ENCODE measurements at places on chromosomes 12 and 14. TPM values are rescaled to one million over a fixed set of nuclear protein-coding genes. Genes with fewer than 3 reads are reported as not detected.

- no peak for DNase-seq
Measured at GRCh38 chr12:84660139-84660538, 252.5 kb downstream of the SLC6A15 start.

DNA sequence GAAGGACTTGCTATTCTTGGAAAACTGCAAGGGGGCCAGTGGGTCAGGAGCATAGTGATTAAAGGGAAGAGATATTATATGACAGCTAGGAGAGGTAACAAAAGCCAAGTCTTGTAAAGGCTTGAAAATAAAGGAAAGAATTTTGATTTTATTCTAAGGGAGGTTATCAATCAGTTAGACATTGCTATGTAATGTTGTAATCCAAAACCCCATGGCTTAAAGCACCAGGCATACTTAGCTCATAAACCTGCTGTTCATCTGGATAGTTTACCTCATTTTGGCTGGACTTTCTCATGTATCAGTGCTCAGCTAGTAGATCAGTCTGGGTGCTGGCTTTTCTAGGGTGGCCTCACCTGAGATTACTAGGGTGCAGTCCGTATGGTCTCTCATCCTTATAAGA, 680.9 kb upstream of the LMO3 start:
- DNase-seq, result no peak

The GALNT8 gene
- under 0.01 TPM for total RNA-seq

DNA sequence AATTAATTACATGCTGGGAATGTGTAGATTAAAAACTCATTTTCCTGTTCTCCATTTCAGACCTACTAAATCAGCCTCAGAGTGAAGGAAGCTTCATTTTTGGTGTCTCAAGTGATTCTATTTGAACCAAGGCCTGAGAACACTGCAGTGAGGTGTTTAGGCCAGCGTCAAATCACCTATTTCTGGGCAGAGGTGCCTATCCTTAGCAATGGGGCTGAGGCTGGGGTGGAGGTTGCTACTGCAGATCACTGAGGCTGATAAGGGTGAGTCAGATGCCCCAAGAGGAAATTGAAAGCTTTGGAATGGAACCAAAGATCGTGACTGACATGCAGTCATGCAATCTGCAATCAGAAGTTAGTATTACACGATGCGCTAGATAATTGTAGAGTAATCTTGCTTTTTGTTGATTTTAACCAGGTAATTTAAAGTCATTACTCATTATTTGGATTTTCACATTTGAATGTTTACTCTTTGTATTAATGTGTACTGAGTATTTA, 4.4 kb downstream of the TXNRD1 start:
- peak; percentile 79 for DNase-seq

DNA sequence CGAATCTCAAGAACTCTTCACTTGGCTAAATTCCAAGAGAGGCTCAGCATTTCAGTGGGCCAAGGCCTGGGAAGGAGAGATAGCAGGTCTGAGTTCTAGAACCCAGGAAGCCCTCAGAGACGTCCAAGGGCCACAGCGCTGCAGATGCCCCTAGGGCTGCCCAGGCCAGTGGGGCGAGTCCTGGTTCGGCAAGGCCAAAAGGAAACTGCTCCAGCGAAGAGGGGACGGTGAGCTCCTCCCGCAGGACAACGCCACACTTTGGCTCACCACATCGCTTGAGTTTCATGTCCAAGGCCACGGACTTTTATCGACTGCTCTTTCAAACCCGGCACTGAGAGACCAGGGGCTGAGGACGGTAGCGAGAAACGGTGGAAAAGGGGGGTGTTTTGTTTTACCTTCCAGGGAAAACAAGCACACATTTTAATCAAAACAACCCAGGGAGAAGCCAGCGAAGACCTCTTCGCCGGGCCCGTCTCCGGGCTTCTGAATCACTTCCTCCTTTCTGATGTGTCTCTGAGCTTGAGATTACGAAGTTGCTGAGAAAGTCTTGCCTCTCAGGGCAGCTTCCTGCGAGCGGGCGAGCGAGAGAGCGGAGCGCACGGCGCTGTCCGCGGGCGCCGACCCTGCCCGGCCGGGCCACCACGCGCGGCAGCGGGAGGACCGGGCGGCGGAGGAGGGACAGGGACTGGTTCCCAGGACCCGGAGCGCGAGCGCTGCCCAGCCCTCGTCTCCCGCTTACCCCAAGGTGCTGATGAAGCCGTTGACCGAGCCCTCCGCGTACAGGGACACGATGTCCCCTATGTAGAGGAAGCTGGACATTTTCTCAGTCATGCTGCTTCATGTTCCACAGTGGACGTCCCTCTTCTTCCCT, 808 bp downstream of the ITPR2 start:
- peak; percentile 72 for DNase-seq

DNA sequence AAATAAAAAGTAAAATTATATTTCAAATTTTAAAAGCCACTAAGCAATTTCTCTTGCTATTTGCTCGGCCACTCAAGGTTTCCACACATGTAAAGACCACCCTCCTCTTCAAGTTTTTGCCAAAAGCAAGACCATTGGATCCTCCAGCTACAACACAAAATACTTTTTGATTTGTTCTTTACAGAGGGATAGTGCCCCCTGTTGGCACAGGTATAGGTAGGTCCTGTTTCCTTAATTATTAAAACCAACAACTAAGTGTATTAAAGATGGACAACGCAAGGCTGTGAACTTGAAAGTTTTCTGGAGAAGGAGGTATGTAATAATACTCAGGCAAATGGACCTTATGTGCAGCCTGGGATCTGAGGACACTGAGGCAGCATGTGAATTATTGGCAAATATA, 23.8 kb downstream of the ATP6V1D start:
- DNase-seq, result peak; percentile 38

The IL23A gene
- not detected for total RNA-seq

GRCh38 chr14:89067293-89067972, 243.0 kb downstream of the TTC8 start:
- DNase-seq, result no peak

DNA sequence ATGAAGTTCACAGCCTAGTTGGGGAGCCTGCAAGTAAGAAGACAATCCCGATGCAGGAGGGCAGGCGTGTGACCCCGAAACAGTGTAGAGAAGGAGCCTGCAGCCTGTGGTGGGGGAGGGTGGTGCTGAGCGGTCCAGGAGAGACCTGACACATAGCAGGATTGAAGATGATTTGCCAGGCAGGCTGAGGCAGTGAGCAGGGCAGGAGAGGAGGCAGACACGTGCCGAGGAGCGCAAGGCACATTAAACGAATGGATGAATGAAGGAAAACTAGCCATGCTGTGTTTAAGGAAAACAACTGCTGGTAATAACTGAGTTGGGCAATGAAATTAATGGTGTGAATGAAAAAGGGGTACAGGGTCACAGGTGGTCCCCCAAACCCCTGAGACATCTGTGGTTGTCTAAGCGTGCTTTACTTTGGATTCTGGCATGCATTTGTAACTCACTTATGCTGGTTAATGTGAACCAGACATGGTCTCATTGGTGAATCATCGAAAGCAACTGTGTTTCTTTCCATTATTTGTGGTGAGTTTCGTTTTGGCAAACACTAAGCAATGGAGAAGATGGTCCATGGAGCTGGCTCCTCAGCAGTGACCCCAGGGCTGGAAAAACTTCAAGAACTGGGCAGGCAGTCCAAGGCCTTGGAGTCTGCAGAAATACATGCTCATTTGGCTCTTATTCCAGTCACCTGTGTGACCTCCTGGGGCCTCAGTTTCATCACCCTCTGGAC, 96.9 kb upstream of the EVL start:
- peak; percentile 96 for DNase-seq

- no peak for DNase-seq
Measured at GRCh38 chr12:67986632-67987031, 2.6 kb upstream of the IFNG-AS1 start.

The IL22 gene
- not detected for total RNA-seq

The INSM2 gene
- not detected for total RNA-seq

- peak; percentile 31 for DNase-seq
Measured at GRCh38 chr12:58105225-58106119, 164.1 kb downstream of the ATP23 start.

The SPIC gene
- not detected for total RNA-seq

GRCh38 chr12:62542814-62543213, 76.2 kb downstream of the MON2 start:
- DNase-seq, result no peak

The SLC6A13 gene
- total RNA-seq, result not detected

- DNase-seq, result no peak
Measured at GRCh38 chr12:66502911-66503310, 176.0 kb downstream of the GRIP1 start.

DNA sequence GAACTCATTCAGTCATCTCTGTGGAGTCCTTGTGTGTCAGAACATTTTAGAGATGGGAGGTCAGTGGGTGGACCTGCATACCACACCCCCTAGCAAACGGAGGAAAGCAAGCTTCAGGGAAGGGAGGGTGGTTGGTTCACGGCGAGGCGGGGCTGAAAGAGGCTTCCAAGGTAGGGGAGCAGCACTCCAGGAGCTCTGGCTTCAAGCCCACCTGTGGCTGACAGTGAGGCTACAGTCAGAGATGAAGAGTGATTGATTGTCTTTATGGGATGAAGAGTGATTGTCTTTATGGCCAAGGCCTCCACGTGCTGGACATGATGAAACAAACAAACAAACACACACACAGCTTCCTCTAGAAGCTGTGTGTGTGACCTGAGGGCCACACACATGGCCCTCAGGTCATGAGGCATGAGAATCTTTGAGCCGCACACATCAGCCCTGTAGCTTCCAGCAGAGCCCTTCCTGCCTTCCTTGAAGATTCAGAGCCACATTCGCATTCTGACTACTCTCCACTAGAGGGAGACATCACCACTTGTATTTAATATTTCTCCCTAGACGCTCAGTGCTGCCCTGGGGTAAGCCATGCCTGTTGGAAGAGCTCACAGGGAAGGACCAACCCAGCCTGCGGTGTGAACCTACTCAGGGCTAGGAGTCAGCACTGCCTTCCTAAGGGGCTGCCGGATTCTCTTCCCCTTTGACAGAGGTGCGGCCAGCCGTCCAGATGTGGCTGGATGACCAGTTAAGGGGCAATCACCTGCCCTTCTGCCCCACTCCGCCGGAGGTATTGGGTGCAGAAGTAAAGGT, 54.4 kb upstream of the KCNA1 start:
- DNase-seq, result peak; percentile 78

GRCh38 chr12:68675101-68675842, 11.5 kb upstream of the NUP107 start:
- no peak for DNase-seq

Data from fibroblast of lung (primary cell).